ENCODE measurements at places on chromosomes 3 and 15.

GRCh38 chr3:30112411-30112810 is 494.0 kb upstream of the TGFBR2 start:
- no peak for DNase-seq

DNA sequence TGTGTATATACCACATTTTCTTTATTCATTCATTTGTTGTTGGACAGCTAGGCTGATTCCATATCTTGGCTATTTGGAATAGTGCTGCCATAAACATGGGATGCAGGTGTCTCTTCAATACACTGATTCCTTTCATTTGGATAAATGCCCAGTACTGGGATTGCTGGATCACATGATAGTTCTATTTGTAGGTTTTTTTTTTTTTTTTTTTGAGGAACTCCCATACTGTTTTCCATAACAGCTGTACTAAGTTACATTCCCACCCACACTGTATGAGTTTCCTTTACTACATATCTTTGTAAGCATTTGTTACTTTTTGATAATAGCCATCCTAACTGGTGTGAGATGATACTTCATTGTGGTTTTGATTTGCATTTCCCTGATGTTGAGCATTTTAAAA is 437.7 kb downstream of the DIPK2A start:
- no peak for DNase-seq

DNA sequence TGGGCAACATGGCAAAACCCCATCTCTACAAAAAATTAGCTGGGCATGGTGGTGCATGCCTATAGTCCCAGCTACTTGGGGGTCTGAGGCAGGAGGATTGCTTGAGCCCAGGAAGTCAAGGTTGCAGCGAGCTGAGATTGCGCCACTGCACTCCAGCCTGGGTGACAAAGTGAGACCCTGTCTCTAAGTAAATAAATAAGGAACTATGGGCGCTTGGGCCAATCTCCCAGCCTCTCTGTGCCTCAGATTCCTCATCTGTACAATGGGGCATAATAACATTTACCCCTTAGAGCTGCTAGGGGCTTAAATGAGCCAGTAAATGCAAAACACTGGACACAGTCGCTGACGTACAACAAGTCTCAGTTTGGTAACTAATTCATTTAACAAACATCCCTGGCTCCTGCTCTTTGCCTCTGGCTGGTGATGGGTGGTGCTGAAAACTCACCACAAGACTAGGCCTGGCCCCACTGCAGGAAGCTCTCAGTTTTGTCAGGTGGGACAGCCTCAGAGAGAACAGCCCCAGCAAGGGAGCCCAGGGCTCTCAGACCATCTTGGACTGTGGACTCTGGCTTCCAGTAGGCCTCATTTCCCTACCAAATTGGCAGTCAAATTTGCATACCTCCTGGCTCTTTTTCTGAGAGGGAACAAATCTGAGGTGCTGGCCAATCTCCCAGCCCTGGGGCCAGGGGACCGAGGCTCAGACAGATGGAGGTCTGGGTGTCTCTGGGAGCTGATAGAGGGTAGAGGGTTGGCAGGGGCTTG is 6.4 kb upstream of the TBC1D2B start:
- DNase-seq, result no peak

DNA sequence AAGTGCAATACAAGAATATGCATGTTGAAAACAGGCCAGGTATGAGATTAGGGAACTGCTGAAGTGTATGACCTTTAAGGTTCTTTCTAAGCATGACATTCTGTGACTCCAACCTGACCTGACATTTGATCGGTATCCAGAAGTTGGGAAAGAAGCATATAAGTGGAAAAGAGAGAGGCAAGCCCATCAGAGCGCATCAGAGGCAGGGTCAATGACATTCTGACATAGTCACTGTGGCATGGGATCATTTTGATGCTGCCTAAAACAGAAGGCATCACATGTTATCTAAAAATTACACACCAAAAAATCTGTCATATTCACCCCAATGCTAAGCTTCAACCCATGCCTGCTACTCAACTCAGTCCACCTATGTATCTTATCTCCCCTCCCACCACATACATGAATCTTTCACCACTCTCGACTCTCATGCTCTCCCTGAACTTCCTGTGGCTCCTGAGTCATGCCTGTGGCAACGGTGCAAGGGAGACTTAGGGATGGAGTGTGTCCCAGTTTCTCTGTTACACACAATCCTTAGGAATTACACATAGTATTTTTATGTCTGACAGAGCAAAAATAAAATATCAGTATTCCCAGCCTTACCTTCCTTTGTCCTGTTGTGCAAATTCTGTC is 20.5 kb upstream of the LRRN1 start:
- no peak for DNase-seq

DNA sequence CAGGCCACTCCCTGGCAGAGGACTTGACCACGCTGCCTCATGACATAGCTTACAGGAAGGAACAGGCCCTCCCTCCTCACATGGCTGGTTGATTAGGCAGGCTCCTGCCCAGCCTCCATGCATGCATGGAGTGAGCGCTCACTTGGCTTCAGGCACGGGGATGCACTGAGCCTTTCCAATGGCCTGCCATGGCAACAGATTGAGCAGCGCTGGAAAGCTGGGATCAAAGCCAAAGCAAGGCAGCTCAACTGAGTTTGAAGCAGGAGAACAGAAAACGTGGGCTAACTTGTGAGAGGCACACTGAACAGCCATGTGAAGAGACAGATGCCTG is 5.9 kb upstream of the GRAMD2A start:
- DNase-seq, result no peak

GRCh38 chr3:176286476-176287085 is 910.7 kb downstream of the TBL1XR1 start:
- no peak for DNase-seq

DNA sequence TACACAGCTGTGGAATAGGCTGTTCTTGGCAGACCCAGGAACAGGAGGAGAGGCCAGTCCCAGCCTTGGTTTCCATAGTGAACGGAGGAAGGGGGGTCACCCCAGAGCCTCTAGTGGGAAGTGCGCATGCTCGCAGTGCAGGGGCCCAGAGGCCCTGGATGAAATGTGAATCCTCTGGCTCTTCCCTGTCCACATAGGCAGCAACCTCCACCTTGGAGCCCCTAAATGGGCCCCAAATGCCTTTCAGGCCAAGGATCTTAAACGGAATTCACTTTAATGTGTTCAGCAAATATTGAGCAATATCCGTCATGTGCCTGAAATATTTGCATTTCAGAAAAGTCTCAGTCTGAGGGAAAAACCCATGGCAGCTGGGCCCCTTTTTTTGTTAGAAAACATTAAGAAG is 3.3 kb upstream of the NDN start:
- DNase-seq, result no peak

GRCh38 chr15:56342653-56343052 is 22.6 kb upstream of the TEX9 start:
- no peak for DNase-seq

GRCh38 chr15:74294010-74294409 is 57.9 kb downstream of the CCDC33 start:
- no peak for DNase-seq

- DNase-seq, result no peak
These were observed 32.7 kb downstream of the MME start for GRCh38 chr3:155112661-155113389.

- no peak for DNase-seq
These were observed 98.3 kb downstream of the ANO10 start for GRCh38 chr3:43523454-43524053.
